ACHN (cell line): ENCODE measurements at places on chromosomes 5 and 9.

GRCh38 chr5:149776361-149777305 lies 46.5 kb downstream of the PPARGC1B start:
- DNase-seq = no peak

DNA sequence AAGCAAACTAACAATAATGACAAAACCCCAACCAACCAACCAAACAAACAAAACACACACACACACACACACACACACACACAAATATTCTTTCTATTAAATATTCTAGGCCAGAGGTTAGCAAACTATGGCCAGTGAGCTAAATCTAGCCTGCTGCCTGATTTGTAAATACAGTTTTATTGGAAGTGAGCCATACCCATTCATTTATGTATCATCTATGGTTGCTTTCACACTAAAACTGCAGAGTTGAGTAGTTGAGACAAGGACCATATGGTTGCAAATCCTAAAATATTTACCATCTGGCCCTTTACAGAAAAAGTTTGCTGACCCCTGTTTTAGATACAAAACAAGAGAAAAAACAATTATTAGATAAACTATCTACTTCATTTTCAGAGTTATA lies 620.5 kb upstream of the SEMA6A start:
- no peak for DNase-seq

DNA sequence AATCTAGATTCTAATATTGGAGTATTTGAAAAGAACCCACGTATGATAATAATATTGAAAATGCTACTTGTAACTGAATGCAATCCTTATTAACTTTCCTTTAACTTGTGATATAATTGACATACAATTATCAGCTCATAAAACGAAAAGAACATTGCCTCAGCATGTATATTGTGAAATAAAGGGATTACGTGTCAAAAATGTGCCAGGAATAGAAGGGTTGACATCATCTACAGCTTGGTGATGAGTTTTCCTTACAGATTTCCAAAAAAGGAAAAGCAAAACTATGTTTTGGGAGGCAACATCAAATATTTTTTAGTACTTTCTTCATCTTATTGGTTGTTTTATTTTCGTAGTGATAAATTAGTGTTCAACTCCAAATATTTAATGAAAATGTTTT lies 266.0 kb upstream of the PTGER4 start:
- no peak for DNase-seq

- peak; percentile 15 for DNase-seq
These were observed 5.6 kb downstream of the PTCD2 start for GRCh38 chr5:72325566-72326305.

GRCh38 chr5:15980835-15981234 lies 198.8 kb downstream of the MARCHF11 start:
- no peak for DNase-seq

DNA sequence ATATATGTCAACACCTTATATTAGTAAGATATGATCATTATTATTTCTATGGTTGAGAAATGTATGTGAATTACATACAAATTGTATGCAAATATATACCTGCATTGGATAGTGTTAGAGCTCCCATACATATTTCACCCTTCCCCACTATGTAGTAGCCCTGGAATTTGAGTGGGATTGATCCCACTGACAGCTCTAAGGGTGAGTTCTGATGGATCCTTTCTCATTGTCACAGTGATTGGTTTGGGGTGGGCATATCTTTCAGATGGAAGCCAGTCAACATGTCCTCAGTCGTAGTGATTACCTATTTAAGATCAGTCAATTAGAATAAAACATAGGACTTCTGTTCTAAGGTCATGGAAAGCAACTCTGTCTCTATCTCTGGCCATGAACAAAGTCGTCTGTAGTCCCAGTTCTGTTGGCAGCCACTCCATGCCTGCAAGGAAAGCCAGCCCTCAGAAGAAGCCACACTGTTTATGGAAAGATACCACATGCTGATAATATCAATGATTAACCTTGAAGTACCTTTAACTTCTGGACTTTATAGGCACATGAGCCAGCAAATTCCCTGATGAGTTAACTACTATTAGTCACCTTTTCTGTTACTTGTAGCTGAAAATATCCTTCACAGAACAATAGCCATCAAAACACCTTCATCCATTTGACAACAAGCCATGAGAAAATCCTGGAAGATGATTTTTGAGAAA lies 5.1 kb upstream of the CCDC192 start:
- DNase-seq = peak; percentile 90

DNA sequence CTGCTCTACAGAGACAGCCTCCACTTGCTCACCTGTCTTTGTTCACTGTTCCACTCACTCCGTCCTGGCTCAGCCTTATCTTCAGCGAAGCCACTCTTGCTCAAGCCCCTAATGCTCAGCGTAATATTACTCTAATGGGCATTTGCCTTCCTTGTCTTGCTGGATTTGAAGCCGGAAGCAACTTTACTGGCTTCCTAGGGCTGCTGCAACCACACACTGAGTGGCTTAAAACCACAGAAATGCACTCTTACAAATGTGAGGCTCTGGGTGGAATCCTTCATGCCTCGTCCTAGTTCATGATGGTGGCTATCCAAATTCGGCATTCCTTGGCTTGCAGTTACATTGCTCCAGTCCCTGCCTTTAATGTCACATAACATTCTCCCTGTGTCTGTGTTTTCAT lies 85.5 kb upstream of the MARCHF11 start:
- no peak for DNase-seq

GRCh38 chr9:121388140-121388905 lies 18.3 kb upstream of the STOM start:
- no peak for DNase-seq

GRCh38 chr5:103532086-103532734 lies 30.4 kb downstream of the NUDT12 start:
- no peak for DNase-seq

GRCh38 chr9:123947326-123947725 lies 17.4 kb upstream of the DENND1A start:
- DNase-seq = no peak

- no peak for DNase-seq
These were observed 3.7 kb downstream of the HCN1 start for GRCh38 chr5:45692481-45692880.

GRCh38 chr5:77561965-77562364 lies 69.8 kb upstream of the WDR41 start:
- no peak for DNase-seq

GRCh38 chr5:62483556-62483955 lies 71.0 kb downstream of the IPO11 start:
- no peak for DNase-seq

GRCh38 chr9:93292664-93293328 lies 108.9 kb downstream of the WNK2 start:
- DNase-seq = no peak

- no peak for DNase-seq
These were observed 673.9 kb upstream of the KLF4 start for GRCh38 chr9:108163321-108164005.

- no peak for DNase-seq
These were observed 29.1 kb downstream of the P4HA2 start for GRCh38 chr5:132198571-132198970.

GRCh38 chr5:60972231-60972630 lies 27.2 kb downstream of the NDUFAF2 start:
- no peak for DNase-seq

GRCh38 chr5:78046006-78046405 lies 248.5 kb downstream of the AP3B1 start:
- no peak for DNase-seq

DNA sequence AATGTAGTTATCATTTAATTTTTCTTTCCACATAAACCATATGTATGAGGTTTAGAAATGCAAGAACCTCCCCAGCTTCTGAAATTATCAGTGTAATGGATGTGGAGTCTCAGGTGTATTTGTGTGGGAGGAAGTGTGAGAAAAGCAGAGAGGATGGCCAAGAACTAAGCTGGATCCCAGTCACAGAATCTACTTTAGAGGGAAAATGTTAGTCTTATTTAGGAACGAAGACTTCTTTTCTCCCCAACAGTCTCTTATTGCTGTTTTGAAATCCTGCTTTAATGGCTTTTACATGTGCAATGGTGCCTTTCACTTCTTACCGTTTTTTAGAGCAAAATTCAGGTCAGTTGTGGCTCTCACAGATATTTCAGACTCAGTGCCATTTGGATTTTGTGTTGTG lies 3.0 kb downstream of the EQTN start:
- DNase-seq = no peak

GRCh38 chr9:89522261-89522958 lies 24.5 kb upstream of the SEMA4D start:
- peak; percentile 12 for DNase-seq

DNA sequence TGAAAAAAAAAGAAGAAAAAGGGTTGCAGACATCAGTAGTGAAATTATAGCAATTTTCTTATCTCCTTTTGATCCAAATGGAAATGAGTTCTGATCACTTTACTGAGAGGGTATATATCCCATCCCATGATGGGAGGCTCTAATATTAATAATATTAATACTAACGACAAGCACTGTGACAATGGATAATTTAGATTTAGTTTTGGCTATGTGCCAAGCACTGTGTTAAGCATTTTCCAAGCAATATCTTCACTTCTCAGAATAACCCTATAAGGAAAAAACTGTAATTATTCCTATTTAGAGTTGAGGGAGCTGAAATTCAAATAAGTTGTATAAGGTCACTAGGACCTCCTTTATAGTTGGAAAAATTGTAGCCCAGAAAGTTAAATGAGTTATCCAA lies 58.4 kb upstream of the ASTN2 start:
- no peak for DNase-seq

DNA sequence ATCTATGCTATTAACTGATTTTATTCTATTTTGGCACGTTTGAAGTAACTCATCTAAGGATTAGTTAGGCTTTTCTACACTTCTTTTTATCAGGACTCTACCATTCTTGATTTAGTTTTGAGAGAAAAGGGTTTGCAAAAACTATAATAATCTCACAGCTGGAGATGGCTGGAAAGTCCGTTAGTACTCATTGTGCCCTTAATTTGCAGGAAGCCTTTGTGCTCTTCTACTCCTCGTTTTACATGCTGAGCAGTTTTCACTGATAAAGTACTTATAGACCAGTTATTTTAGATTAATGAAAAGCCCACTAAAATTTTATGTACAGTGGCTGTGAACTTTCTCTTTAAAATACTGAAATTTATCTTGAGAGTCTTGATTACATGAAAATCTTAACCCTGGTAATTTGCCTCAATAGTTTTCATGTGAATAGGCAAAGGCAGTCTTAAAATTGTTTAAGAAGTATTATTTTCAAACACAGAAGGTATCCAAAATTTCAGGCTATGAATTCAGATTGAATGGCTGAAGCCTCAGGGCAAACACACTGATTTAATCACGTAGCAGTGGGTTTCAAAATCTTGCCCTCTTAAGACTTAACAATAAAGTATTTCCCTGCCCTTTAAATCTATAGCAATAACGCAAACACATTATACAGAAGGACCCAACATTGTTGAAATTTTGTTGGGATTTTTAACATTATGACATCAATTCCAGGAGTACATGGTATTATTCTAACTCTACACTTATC lies 18.6 kb downstream of the MLLT3 start:
- DNase-seq = no peak

DNA sequence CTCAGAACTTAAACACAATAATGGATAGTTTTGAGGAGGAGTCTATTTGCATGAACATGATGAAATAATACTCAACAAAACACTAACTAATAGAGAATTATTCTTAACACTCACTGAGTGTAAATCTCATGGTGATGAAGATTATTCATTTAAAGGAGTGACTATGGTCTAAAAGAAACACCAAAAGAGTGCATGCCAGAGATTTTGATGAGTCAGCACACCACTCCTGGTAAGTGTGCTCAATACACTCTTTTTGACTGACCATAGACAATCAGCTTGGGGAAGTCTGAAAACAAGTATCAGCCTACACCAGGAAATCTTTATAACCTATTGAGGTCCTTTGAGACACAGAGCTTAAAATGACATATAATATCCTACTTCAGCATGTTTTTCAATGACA lies 6.8 kb upstream of the FST start:
- no peak for DNase-seq

DNA sequence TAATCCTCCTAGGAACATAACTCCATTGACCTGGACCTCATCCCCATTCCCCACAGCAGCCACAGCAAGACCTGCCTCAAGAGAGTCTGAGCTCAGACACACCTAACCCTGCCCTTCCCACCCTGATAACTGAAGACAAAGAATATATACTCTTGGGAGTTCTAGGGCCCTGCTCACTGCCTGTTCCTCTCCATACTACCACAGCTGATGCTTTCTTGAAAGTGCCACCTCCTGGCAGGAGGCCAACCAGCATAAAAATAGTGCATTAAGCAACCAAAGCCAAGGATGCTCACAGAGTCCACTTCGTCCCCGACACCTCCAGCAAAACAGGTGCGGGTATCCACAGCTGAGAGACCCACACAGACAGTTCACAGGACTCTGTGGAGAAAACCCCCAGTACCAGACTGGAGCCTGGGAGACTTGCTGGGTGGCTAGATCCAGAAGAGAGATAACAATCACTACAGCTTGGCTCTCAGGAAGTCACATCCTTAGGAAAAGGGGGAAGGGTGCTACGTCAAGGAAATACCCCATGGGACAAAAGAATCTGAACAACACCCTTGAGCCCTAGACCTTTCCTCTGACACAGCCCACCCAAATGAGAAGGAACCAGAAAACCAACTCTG lies 23.5 kb downstream of the FAM114A2 start:
- DNase-seq = no peak

- DNase-seq = no peak
These were observed 98.2 kb upstream of the ALDH1A1 start for GRCh38 chr9:73050887-73051550.

GRCh38 chr9:75996726-75997125 lies 106.3 kb downstream of the PCSK5 start:
- DNase-seq = no peak

DNA sequence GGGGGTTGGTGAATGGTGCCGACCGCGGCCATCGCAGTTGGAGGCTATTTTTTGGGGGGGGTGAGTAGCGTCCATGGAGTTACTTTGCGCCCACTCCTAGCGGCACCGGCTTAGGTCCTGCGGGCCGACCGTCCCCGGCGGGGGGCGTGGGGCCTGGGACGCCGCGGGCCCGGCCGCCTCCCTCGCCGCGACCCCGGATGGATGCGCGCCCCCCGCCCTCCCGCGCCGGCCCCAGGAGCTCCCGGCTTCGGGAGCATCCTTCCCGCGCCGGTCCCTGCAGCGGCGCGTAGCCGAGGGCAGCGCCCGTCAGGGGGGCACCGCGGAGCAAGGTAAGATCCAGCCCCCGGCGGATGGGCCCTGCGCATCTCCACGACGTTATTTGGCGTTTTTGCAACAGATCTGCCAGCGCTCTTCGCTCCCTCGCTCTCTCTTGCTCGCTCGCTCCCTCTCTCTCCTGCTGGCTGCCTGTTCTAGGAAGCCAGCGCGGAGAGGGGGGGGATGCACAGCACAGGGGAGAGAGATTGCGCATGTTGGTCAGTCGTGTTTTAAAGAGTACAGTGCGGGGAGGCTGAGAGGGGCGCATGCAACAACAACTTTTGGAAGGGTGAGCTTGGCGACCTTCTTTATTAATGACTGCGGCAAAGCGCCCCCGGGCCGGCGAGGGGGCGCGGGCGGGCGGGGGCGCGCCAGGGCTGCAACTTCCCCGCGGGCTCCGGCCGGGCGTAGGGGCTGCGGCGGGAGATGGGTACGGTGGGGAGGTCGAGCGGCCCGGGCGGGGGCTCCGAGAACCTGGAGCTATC lies 413 bp downstream of the JADE2 start:
- peak; percentile 67 for DNase-seq
